ENCODE measurements at places on chromosomes 16 and 17.

DNA sequence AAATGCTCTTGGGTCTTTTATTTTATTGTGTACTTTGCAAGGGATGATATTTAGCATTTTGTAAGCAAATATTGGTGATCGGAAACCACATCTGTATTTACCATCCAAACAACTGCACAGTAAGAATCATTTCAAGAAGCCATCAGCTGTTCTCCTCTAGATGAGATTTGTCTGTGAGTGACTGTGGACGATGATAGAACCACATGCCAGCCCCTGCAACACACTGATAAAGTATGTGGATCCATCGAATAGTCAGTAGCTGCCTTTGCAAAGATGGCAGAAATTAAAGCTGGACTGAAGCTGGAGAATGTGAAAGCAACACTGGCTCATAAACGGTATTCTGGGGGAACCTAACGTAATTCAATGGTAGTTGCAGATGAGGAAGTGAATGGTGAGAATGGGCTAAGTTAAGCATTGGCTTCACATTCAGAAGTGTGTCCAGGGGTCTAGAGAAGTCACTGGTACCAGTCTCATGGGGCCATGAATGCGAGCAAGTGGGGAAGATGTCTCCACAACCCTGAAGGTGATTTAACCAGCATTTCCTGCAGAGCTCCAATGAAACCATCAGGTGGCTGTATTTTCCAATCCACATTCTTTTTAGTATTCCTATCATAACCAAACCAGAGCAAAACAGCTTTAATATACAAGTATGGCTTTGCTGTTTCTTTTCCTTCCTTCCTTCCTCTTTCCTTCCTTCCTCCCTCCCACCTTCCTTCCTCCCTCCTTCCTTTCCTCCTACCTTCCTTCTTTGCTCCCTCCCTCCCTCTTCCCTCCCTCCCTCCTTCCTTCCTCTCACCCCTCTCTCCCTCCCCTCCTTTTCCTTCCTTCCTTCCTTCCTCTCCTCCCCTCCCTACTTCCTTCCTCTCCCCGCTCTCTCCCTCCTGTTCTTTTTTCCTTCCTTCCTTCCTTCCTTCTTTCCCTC lies 169.4 kb downstream of the ABCA8 start:
- no peak for DNase-seq

GRCh38 chr17:42025191-42025579 lies 5.3 kb downstream of the NKIRAS2 start:
- DNase-seq: no peak

GRCh38 chr17:33204701-33205100 lies 88.4 kb downstream of the ASIC2 start:
- DNase-seq: no peak

DNA sequence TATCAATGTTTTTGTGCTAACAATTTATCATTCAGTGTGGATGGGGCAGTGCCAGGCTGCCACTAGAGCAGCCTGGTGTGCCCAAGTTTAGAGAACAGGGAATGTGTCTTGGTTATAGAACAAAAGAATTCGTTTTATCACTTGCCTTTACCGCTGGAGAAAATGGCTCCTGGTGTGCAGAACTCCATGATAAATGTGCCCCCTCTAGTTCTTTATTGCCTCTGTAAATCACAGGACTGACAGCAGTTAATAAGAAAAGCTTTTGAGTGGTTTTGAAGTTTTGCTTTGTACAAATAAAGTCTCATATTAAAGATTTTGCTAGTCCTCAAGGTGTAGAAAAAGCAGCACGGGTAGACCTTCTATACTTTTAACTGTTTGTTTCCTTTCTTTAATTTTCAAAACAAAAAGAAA lies 28.2 kb upstream of the PSMD7 start:
- DNase-seq: no peak

GRCh38 chr16:16938009-16938408 lies 532.8 kb downstream of the XYLT1 start:
- no peak for DNase-seq

DNA sequence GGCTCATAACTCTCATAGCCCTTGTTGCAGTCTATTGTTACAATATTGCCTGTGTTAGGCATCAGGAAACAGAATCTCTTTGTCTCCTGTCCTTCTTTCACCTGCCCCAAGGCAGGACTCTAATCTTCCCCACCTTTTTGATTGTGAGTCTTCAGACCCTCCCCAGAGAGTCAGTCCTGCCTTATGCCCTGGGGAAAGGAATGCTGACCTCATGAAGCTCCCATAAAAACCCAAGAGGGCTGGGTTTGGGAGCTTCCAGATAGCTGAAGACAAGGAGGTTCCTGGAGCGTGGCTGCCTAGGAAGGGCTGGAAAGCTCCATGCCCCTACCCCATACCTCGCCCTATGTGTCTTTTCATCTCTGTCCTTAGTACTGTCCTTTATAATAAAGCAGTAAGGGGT lies 688.8 kb downstream of the WWOX start:
- DNase-seq: no peak

GRCh38 chr17:82900741-82901140 lies 60.9 kb upstream of the ZNF750 start:
- DNase-seq: no peak

DNA sequence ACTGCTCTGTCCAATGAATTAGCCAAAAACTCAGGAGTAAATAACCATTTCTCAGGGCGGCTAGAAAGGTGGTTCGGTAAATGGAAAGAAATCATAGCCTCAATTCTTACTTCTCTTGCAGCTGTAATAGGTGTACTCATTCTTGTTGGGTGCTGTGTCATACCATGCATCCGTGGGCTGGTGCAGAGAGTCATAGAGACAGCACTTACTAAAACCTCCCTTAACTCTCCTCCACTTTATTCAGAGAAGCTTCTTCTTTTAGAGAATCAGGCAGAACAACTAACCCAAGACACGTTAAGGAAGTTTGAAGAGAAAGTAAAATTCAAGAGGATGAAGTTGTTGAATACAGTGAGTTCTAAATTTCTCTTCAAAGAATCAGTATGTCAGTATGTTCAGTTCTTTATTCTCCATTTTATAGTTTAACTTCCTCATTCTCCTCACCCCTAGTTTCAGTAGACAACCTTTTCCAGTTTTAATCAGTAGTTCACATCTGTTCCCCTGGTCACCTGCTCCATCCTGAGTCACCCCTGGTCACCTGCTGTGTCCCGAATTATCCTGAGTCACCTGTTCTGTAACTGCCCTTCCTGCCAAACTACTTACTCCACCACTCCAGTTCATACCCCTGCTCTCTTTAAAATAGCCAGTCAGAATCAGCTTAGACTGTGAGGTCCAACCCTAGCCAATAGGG lies 85.9 kb downstream of the EMP2 start:
- DNase-seq: no peak

GRCh38 chr17:73495641-73496040 lies 148.6 kb downstream of the SDK2 start:
- DNase-seq: no peak

DNA sequence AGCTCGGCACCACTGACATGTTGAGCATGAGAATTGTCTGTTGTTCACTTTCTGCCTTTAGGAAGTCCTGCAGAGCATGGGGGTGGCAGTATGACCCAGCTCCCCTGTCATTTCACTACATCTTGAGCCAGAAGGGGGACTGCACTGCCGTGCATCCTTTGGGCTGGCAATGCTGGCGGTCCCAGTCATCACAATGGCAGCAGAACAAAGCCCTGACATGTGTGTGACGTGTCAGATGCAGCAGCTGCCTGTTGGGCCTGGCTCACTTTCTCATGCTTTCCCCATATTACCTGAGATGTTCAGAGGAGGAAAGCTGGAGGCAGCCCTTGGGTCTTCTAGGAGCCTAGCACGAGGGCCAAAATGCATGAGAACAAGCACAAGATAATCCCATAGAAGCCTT lies 6.3 kb upstream of the ABAT start:
- no peak for DNase-seq

- no peak for DNase-seq
These were observed 74.7 kb upstream of the CDH5 start for GRCh38 chr16:66291833-66292232.

DNA sequence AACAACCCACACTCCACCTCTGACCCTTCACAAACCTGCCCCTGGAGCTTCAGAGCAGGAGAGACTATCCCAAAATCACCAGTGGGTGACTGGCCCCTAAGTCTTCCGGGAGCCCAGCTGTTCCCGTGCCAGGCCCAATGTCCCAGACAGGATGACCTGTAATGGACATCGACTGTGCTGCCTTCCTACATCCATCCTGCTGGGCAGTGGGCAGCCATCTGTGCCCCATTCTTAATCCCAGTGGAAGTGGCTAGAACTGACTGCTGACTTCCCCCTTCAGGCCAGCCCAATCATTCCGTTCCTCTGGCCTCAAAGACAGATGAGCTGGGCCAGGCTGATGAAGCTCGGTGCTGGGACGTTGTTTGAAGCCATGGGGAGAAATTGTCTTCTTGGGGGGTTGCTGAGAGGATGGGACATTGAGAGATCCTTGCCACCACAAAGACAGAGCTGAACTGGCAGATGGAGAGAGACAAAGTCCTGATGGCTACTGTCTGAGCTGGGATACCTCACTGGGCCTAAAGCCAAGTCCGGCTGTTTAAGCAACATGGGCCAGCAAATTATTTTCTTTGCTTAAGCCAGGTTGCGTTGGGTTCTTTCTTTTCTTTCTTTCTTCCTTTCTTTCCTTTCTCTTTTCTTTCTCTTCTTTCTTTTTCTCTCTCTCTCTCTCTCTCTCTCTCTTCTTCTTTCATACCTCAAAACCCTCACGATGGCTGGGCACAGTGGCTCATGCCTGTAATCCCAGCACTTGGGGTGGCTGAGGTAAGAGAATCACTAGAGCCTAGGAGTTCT lies 17.9 kb upstream of the ALOX15B start:
- no peak for DNase-seq

DNA sequence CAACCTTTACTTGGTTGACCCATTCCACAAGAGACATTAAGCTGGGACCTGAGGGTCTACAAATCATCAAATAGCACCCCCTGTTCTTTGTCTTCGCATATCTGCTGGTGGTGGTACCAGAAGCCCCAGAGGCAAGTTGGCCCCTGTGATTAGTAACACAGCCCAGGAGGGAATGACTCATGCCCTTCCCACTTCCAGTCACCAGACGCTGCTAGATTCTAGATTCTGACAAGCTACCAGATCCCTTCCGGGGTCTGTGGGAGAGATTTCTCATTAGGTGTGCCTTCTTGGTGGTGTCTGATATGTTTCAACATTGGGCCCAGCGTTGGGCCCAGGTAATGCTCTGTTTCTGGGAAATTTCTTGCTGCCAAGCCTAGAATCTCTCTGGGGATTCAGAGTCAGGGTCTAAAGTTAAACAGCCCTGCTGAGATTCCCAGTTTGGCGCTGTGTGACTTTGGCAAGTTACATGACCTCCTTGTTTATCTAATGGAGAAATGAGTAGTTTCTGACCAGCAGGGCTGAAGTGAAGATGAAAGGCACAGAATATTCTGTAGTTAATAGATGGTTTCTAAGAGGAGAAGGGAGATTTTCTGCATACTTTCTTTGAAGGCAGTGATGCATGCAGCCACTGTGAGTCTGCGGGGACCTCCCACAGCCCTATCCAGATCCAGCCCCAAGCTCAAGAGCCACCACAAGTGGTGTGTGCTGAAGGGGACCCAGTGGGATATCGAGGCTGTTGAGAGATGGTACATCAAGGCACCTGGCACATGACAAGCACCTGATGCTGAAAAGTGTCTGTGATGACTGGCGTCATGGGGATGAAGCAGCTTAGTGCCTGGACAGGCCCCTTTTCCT lies 3.9 kb downstream of the TRPV2 start:
- DNase-seq: no peak

- no peak for DNase-seq
These were observed 67.5 kb downstream of the KLHDC4 start for GRCh38 chr16:87698241-87698640.

GRCh38 chr16:86217001-86217890 lies 293.1 kb upstream of the FOXF1 start:
- no peak for DNase-seq

DNA sequence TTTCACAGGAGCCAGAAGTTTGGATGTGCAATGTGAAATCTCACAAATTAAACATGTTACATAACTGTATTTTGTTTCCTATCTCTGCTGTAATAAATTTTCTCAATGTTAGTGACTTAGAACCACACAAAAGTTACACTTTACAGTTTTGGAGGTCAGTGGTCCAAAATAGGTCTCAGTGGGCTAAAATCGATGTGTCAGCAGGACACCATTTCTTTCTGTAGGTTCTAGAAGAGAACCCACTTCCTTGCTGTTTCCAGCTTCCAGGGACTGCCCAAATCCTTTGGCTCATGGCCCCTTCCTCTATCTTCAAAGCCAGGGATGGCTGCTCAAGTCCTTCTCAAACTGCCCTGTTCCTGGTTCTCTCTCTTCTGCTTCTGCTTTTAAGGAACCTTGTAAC lies 252.7 kb downstream of the WWOX start:
- DNase-seq: no peak

DNA sequence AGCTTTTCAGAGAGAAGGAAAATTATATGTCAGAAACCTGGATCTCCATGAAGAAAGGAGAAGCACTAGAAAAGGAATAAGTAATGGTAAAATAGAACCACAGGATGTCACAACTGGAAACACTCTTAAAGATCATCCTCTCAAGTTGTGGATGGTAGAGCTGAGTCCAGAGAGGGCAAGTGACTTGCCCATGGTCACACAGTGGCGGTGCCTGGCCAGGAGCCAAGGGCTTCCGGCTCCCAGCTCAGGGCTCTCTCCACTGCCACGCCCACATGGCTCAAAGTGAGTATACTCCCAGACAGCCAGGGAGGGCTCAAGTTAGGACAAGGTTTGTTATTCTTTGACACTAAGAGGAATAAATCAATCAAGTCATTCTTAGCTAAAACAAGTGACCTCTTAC lies 159.8 kb downstream of the COPRS start:
- DNase-seq: no peak

- DNase-seq: no peak
These were observed 407.8 kb upstream of the C16orf82 start for GRCh38 chr16:26658915-26659314.

DNA sequence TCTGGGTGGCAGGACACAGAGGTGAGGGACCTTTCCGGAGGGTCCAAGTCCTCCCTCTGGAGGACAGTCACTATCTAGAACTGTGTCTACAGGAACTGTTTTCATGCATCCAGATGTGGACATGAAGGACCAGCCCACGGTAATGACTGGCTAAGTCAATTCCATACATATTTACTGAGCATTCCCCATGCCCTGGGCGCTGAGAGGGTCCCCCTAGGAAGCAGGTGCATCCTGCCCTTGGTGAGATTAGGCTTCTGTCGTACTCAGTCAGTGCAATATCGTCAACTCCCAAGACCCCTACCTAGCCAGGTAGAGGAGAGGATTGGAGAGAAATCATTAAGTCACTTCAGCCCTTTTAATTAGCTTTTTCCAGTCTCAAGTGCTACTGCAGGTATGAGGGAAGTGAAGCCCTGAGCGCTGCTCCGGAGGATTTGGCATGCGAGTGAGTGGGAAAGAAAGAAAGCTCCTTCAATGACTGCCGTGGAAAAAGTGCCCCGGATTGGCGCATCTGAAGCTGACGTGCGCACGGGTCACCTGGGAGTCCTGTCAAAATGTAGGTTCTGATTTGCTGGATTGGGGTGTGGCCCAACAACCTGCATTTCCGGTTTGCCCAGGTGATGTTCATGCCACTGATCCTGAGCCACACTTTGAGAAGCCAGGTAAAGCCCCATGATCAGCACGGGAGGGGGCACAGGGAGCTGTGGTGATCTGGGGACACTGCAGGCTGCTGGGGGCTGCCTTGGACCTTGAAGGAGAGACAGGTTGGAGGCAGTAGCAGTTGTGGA lies 367.4 kb upstream of the TNRC6C start:
- no peak for DNase-seq

Measured in NCI-H2081 (cell line).